ENCODE measurements at places on chromosomes 12 and 14.

- DNase-seq, result no peak
These were observed 14.4 kb upstream of the SERPINA10 start for GRCh38 chr14:94307410-94307992.

DNA sequence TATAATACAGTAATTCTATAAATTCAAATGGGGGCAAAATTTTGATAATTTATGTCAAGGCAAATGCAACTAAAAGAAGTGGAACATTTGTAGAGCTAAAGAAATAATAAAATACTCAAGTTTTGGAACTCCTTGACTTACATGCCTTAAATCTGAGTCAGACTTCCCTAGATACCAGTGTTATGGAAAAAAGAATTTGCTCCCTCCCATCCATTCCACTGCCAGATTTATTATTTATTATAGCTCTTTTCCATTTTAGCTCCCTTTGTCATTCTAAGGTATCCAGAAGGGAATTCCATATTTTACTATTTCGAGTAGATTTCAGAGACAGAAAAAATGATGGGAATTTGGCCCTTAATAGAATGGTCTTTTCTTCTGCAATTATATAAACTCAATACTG lies 44.0 kb downstream of the RHOJ start:
- DNase-seq, result no peak

DNA sequence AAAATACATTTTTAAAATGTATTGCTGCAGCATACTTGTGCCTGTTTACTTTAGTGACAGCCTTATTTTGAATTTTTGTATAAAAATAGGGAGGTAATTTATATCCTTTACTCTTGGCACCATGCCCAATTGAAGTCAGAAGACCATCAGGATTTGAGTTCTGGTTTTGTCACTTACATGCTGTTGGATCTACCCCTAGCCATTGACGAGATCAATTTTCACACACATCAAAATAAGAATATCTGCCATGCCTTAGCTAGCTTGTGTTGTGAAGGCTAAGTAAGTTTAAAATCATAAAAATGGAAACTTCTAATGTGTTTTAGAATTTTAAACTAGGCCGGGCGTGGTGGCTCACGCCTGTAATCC lies 381.8 kb downstream of the KCNH5 start:
- DNase-seq, result no peak

DNA sequence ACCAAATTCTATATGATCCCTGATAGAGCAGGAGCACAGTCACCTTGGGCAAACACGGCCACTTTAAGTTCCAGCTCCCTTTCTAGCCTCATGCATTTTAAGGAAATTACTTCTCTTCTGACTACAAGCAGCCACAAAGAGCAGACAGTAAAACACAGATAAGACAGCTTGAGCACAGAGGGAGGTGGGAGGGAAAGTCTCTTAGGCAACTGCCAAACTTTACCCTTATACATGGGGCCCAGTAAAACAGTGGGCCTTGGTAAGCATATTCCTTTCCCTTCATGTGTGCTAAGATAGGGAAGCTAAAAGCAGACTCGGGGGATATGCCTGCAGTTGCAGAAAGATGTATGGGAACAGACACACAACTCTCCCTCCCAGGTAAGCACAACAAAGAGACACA lies 235.9 kb downstream of the CPNE8 start:
- no peak for DNase-seq

All from activated CD4-positive, CD25-positive, alpha-beta regulatory T cell (primary cell).